ENCODE measurements at places on chromosomes 13 and 19.

- DNase-seq = no peak
Observed at GRCh38 chr13:103948426-103948825, 882.2 kb upstream of the SLC10A2 start.

DNA sequence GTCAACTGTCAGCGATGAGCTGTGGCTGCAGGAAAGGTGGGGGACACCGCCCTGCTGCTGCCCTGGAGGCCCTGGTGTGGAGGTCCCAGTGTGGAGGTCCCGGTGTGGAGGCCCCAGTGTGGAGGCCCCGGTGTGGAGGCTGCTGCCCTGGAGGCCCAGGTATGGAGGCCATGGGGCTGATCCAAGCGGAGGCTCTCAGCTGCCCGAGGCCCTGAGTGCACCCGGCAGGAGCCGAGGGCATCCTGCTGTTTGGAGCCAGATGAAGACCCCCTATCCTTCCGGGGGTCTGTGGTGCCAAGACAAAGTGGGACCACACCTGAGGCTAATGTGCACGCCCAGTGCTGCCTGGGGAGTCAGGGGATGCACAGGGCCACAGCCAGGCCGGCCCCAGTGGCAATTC, 210.4 kb upstream of the SOX1 start:
- no peak for DNase-seq

GRCh38 chr13:103531278-103531677, 465.1 kb upstream of the SLC10A2 start:
- DNase-seq = no peak

DNA sequence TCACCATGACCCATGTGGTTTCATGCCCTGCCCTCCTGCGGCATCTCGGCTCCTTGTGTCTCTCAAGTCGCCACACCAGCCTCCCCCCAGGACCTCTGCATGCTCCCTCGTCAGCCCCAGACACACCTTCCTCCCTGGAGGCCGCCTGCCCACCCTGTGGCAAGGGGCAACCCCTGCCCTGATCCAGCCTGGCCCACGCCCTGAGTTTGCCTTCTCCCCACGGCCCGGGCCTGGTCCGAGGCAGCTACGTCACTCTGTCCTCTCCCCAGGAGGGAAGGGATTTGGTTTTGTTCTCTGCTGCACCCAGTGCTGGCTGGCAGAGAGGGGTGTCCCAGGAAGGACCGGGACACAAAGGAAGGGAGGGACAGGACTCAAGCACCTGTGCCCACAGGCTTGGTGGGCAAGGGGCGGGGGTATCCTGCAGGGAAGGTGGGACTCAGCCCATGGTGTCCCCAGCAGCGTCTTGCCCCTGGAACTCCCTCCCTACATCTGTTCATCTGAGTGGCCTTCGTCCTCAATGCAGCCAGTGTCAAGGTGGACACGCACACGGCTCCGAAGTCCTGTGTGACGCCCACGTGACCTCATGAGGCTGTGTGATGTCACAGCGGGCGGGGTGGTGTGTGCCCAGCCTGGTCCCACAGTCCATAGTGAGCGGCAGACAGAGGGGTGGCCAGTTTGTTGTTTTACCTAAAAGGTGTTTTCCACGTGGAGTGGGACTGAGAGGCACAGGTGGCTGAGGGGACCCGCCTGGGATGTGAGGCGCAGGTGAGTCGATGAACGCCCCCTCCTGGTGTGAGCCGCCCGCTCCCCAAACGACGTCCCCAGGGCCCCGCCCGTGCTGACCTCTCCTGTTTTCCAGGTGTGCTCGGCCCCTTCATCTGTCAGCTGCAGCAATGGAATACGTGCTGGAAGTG, at the start of gene TEX29:
TEX29 (plus strand) TSS at position 645 of the 914 bp plus-strand sequence; CDS start at position 894, 249 bp downstream.
- DNase-seq = no peak

DNA sequence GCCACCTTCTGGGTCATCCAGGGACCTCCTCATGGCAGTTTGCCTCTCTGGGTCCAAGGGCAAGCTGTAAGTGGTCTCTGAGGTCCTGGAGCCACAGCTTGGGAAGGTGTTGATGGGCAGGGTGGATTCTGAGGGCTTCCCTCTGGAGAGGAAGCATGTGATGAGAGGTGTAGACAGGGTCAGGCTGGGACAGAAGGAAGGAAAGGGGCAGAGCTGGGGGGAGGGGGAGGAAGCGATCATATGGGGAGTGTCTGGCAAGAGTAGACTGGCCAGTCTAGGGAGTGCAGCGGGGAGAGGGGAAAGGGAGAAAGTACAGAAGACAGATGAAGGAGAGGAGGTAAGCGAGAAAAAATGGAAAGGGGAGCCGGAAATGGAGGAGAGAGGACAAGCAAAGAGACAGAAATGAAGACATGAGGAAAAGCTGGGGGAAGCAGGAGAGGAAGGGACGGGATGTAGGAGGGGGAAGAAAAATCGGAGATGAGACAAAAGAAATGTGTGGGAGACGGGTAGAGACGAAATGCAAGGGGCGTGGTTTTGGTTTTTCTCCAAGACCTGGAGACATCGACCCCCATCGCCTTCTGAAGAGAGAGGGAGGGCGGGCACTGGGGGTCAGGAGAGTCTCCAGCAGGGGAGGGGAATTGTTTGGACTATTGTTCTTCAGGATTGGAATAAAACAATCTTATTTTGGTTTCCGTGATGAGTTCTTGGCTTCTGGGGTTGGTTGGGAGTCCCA, 26.6 kb downstream of the ZSWIM9 start:
- DNase-seq = no peak

DNA sequence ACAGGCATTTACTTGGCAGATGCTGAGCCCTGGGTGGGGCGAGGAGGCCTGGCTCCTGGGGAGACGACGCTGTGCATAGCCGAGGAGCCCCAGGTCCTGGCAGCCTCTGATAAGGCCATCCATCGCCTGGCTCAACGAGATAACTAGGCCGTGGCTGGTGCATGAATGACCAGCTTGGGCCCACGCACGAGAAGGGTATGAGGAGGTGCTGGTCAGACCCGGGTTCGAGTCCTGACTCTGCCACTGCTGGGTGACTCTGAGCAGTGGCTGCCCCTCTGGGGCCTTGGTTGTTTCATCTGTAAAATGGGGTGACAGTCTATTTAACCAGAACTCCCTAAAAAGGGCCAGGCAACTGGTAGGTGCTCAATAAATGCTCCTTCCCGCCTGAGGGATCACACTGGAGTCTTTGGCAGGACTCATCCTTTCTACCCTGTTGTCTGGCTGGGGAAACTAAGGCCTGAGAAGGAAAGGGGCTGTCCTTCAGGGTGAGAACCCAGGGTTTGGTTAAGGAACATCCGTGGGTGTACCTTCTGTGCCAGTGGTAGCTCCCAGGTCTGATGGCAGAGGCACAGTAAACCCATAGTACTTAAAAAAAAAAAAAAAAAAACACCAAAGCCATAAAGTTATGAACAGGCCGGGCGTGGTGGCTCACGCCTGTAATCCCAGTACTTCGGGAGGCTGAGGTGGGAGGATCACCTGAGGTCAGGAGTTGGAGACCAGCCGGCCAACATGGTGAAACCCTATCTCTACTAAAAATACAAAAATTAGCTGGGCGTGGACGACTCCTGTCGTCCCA, 8.1 kb upstream of the ARRDC2 start:
- DNase-seq = no peak

Data from stimulated activated CD4-positive, alpha-beta T cell treated with anti-CD3 and anti-CD28 coated beads, Interleukin-2, amount 100 ng/mL, for 24 hours (primary cell).